ENCODE measurements at places on chromosomes 4 and X.

- peak; percentile 28 for DNase-seq
These were observed 2313.1 kb upstream of the AGA start for GRCh38 chr4:179755322-179755721.

- no peak for DNase-seq
These were observed 731.3 kb downstream of the DMD start for GRCh38 chrX:32480019-32480418.

DNA sequence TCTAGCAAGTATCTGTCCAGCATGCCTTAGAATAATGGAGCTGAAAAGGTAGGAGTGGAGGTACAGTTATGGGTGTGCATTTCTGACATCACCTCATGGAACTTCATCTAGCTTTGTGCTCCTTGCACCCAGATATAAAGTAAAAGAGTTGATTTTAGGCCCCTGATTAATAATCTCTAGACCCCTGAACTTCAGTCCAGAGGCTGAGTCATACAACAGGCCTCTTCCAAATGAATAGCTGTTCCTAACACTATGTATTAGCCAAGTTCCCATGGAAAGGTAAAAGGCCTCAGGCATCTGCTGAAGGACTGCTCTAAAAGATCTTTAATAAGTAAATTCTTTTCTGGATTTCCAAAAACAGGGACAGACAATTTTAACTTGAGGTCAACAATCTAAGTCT, 16.2 kb downstream of the TBC1D9 start:
- no peak for DNase-seq

GRCh38 chrX:137166591-137166990, 132.8 kb upstream of the GPR101 start:
- DNase-seq, result no peak

GRCh38 chr4:2795893-2796848, 3.3 kb downstream of the SH3BP2 start:
- peak; percentile 68 for DNase-seq

DNA sequence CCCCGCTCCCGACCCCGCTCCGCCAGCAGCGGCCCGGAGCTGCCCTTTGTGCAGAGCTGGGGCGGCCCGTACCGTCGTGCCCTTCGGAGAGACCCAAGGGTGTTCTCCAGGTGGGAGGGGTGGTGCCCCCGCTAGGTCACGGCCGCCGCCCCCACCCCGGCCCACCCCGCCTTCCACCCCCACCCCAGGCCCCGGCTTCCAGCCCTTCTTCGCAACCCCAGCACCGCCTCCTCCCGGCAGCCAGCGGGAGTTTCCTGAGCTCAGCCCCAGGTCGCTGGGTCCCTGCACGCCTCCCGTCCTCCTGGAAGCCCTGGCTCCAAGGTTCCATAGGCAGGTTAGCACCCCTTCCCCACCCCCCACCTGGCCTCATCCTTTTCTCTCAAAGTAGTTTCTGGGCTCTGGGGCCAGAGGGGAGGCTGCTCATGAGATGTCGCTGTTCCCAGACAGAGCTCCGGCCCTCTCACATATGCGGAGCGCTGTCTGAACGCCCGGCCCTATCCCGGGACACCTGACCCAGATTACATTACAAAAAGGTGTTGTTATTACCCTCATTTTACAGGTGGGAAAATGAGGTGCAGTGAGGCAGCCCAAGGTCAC, 25.2 kb upstream of the FGFR3 start:
- DNase-seq, result peak; percentile 57

DNA sequence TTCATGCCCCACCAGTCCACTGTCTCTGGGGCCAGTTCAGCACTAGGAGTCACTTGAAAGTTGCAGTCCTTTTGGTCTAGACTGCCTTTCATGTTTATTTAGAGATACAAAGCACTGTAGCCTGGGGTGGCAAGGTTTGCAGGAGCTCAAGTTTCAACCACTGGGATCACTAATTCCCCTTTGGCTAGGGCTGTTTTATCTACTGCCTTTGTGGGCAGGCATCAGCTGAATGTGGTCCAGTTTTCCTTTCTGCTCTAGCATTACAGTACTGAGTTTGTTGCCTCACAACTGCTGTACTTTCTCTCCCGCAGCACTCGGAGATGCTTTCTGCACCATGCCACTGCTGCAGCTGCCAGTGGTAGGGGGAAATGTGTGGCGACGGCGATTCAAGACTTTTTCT, 222.3 kb upstream of the HDX start:
- DNase-seq, result peak; percentile 12

DNA sequence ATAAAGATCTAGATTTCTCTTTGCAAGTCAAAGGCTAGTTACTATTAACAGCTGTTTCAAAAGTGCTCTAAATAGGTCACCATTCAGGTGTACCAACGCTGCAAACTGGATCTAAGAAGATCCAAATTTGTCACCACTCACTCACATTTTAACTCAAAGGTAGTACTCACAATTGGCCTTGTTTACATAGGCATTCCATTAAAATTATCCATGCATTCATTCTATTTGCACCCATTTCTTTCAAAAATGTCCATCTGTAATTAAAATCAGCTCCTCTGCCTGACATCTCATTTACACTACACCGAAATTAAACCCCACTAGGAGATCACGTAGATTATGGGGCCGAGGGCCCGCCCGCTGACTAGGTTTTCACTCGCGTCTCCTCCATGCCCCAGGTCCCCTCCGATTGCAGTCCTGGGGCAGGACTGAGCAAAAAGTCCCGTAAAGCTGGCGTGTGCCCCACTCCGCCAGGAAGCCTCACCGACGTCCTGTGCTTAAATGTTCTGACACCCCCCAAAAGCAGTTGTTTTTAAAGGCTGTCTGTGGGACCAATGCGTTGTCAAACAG, 1.3 kb upstream of the ING2 start:
- DNase-seq, result peak; percentile 22

- DNase-seq, result no peak
These were observed 433.1 kb upstream of the FAM241A start for GRCh38 chr4:111712093-111712677.

- no peak for DNase-seq
These were observed 37.4 kb downstream of the ZNF718 start for GRCh38 chr4:161496-162284.

- no peak for DNase-seq
These were observed 140.9 kb downstream of the SPATA18 start for GRCh38 chr4:52192001-52192400.

DNA sequence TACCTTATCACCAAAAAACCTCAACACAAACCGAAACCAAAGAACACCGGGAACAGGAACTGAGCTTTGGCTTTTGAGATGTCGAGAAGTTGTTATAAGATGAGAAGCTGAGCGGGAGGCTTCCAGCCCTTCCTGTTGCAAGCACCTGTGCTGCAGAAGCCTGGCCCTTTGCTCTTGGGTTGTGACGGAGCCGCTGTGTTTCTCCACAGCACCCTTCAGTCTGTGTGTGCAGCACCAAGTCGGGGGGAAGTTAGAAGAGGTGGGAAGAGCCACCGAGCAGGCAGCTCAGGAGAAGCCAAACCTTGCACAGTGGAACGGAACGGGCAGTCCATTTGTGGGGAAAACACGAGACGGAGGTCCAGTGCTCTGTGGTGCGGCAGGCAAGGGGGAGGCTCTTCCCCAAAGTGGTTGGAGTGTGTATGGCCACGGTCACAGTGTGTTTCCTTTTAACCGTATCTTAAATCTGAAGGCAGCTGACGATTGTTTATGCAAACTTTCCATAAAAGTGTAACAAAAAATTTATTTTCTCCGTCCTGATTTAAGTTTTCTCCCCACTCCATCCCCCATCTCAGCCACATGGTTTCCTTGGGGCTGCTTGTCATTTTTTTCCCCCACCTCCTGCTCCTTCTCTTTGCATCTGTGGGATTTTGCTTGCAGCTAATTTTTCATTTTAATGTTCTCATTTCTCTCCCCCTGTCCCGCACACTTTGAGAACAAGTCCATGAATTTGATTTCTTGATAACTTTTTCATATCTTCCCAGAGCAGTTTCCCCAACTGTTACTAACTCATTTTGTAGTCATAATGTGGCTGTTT, 123.7 kb downstream of the STOX2 start:
- DNase-seq, result no peak

- DNase-seq, result no peak
These were observed 212.3 kb downstream of the DCAF12L2 start for GRCh38 chrX:125953814-125954213.

GRCh38 chrX:134026565-134027311, 41.3 kb upstream of the GPC3 start:
- DNase-seq, result peak; percentile 80

GRCh38 chrX:19912-20571, 261.1 kb upstream of the PLCXD1 start:
- DNase-seq, result peak; percentile 41
